ENCODE measurements at places on chromosomes 5 and 9.

- H3K27ac ChIP-seq: no peak overlapping the region
- H3K36me3 ChIP-seq: no peaks in the 10 kb centered on the region
- H3K27me3 ChIP-seq: no peaks in the 10 kb centered on the region
- no peaks in the 10 kb centered on the region for H3K4me1 ChIP-seq
Observed at GRCh38 chr5:89922161-89922560, 487.4 kb downstream of the CETN3 start.

DNA sequence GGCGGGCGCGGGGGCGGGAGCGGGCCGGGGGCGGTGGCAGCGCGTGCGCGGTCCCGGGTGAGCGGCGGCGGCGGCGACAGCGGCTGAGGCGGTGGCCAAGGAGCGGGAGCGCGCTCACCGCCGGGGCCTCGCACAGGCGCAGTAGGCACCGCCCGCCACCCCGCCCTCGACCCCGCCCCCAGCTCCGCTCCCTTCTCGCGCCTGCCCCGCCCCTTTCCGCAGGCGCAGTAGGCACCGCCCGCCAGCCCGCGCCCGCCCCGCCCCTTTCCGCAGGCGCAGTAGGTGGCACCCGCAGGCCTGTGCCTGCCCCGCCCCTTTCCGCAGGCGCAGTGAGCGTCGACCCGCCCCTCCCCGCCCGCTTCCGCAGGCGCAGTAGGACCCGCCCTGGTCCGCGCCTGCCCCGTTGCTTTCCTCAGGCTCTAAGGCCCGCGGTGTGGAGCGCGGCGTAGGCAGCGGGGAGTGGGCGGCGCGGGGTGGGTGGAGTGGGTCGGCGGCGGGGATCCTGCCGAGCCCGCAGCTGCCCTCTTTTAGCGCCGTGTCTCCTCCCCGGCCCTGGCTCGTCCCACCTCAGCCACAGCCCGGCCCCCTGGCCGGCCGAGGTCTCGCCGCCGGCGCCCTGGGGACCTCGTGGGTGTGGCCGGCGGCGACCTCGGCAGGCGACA is at the start of gene CAMSAP1:
Gene CAMSAP1, minus strand, starts transcription at position 116 of the 662 bp plus-strand sequence. CDS start 387 bp downstream, outside the sequence.
- H3K4me1 ChIP-seq: no peaks in the 10 kb centered on the region
- peak; percentile 94 for DNase-seq
- no peaks in the 10 kb centered on the region for H3K27me3 ChIP-seq
- H3K4me3 ChIP-seq: peak within 1 kb of the TSS; percentile 92
- peaks cover 39% of the 10 kb centered on the region for H3K36me3 ChIP-seq

DNA sequence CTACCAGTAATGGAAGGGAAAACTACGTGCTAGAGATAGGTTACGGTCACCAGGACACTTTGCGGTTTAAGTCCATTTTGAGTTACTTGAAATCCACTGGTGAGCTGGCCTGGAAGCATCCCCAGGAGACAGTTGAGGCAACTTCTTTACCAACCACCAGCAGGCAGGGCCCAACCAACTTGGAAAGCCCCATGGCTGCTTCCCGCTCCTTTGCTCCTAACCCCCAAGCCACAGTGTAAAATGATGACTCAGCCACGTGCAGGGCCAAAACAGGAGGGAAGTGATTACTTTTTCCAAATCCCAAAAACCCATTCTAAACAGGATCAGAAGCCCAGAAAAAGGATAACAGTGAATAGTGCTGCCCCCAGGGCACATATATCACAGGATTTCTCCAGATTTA is 87.4 kb downstream of the PAX5 start:
- DNase-seq: no peak
- H3K4me1 ChIP-seq: peaks cover 3% of the 10 kb centered on the region
- no peaks in the 10 kb centered on the region for H3K36me3 ChIP-seq
- no peaks in the 10 kb centered on the region for H3K27me3 ChIP-seq
- H3K4me3 ChIP-seq: no peak overlapping the region
- no peak overlapping the region for H3K27ac ChIP-seq

DNA sequence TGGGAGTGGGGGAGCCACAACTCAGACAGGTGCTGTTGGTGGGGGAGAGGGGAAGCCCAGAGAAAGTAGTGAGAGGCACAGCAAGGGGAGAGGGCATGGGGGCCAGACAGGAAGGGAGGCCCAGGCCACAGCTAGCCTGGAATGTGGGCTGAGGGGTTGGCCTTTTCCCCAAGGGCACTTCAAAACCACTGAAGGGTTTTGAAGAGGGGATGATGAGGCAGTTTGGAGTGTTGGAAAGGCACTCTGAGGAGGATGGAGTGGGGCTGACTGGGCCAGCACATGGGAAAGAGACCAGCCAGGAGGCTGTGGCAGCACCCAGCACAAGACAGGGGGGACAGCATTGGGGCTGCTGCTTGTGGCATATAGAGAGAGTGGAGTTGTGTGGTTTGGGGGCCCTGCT is 3.8 kb downstream of the PSD2 start:
- no peaks in the 10 kb centered on the region for H3K4me1 ChIP-seq
- no peaks in the 10 kb centered on the region for H3K36me3 ChIP-seq
- H3K4me3 ChIP-seq: no peak overlapping the region
- peaks cover 29% of the 10 kb centered on the region for H3K27me3 ChIP-seq
- H3K27ac ChIP-seq: no peak overlapping the region

DNA sequence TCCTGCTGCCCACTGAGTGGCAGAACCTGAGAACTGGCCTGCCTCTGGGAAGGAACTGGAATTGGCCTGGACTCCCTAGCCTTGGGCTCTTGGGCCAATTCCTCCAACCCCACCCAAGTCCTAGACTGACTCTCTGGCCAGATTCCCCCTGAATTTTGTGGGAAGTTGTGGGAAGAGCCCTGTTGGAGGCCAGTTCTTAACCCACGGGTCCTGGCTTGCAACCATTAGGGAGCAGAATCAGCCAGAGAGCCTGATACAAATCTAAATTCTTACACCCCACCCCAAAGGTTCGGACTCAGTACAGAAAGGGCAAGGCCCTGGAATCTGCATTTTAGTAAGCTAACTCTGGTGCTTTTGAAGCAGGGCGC is 125.3 kb upstream of the SLC25A48 start:
- H3K4me3 ChIP-seq: no peak overlapping the region
- H3K27ac ChIP-seq: no peak overlapping the region
- H3K36me3 ChIP-seq: no peaks in the 10 kb centered on the region
- DNase-seq: peak; percentile 3
- no peaks in the 10 kb centered on the region for H3K4me1 ChIP-seq

DNA sequence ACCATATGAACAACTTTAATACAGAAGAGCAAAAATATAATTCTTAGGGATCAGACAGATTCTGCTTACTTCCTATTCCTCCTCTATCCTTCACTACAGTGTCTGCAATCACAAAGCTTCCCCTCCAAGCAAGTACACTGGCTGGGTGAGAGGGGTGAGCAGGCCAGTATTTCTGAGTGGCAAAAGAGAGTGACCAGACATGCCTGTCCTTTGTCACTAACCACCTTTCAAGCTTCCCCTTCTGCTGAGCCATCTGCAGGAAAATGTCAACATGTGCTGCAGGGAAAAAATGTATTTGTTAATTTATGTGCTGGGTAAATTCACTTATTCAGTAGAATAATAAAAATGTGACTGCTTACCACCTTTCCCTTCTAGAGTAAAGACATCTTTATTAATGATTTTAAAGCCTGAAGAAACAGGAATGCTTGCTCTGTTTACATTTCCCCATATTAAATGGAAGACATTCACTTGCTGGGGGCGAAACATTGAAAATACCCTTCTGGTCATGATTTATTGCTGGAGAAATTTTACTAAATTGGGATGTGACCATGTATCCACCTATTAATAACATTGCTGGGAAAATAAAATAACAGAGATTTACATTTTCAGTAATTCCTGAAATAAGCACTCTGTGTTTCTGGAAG is 84.9 kb downstream of the SPOCK1 start:
- no peaks in the 10 kb centered on the region for H3K27me3 ChIP-seq
- H3K4me3 ChIP-seq: no peak overlapping the region
- no peak overlapping the region for H3K27ac ChIP-seq
- no peak for DNase-seq
- H3K4me1 ChIP-seq: no peaks in the 10 kb centered on the region

GRCh38 chr5:40601198-40601868 is 78.4 kb upstream of the PTGER4 start:
- H3K4me3 ChIP-seq: no peak overlapping the region
- no peaks in the 10 kb centered on the region for H3K36me3 ChIP-seq
- H3K4me1 ChIP-seq: no peaks in the 10 kb centered on the region
- H3K27me3 ChIP-seq: no peaks in the 10 kb centered on the region

GRCh38 chr5:41182666-41183065 is 30.7 kb downstream of the C6 start:
- no peaks in the 10 kb centered on the region for H3K4me1 ChIP-seq
- H3K4me3 ChIP-seq: no peak overlapping the region
- no peaks in the 10 kb centered on the region for H3K36me3 ChIP-seq
- H3K27me3 ChIP-seq: no peaks in the 10 kb centered on the region

GRCh38 chr5:5592541-5592940 is 170.1 kb downstream of the ICE1 start:
- DNase-seq: no peak
- H3K36me3 ChIP-seq: peaks cover 4% of the 10 kb centered on the region
- no peak overlapping the region for H3K4me3 ChIP-seq
- no peak overlapping the region for H3K27ac ChIP-seq

DNA sequence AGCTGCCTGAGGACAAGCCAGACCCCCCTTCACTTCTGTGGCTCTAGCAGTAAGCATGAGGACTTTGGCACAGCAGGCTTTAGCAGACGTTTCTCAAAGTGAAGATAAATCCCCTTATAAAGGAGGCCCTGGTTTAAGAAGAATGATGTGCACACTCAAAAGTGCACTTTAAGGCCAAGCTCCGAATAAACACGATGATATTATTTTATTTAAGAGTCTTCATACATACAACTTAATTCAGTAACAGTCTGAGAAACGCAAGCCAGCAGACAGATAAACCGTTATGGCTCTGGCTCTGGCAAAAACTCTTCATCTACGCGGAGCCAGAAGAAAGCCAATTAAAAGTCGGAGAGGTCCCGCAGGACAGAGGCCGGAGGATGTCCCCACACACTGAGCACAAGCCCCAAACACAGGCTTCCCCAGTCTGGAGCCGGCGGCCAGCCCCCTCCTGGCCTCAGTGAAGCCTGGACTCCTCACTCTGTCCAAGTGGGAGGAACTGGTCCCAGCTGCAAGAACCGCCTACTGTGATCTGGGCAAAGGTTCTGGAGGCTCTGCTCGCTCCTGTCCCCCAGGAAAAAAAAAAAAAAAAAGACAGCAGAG is 44.6 kb downstream of the ADAMTS2 start:
- no peak for DNase-seq
- no peaks in the 10 kb centered on the region for H3K36me3 ChIP-seq
- no peaks in the 10 kb centered on the region for H3K4me1 ChIP-seq
- no peak overlapping the region for H3K27ac ChIP-seq
- H3K4me3 ChIP-seq: no peak overlapping the region

GRCh38 chr5:124738681-124739633 is 7.5 kb downstream of the ZNF608 start:
- no peak overlapping the region for H3K27ac ChIP-seq
- H3K36me3 ChIP-seq: no peaks in the 10 kb centered on the region
- peak; percentile 79 for DNase-seq
- H3K4me3 ChIP-seq: peak overlapping the region; percentile 29
- no peaks in the 10 kb centered on the region for H3K27me3 ChIP-seq

DNA sequence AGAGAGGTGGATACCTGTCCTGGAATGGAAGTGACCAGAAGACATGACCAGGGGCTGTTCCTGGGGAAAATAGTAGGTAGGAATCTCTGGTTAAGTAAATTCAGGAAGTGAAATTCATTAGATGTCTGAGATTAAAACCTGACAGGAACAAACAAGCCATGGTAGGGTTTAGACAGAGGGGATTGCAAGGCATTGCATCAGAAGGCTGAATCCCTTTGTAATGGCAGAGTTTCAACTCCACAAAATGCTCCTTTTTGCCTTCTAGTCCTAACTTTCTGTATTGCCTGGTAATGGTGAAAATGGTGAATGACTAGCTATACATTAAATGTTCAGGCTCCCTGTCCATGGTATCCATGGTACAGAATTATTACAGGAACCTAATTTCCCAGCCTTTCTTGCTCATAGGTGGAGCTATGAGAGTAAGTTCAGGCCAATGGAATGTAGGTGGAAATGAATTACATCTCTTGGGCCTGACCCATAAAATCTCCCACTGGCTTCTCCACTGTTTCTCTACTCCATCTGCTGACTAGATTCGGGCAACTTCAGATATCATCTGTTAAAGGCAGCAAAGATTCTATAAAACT is 113.4 kb upstream of the CNTLN start:
- H3K36me3 ChIP-seq: no peaks in the 10 kb centered on the region
- no peak for DNase-seq
- 0 out of 2 replicates have a peak, but pooled peaks cover 2% of the 10 kb centered on the region for H3K4me1 ChIP-seq
- no peak overlapping the region for H3K4me3 ChIP-seq
- H3K27me3 ChIP-seq: no peaks in the 10 kb centered on the region

GRCh38 chr5:169637085-169637548 is at the start of gene DOCK2:
Gene DOCK2 (plus strand): TSS chr5:169637275. CDS start chr5:169637327, 52 bp downstream.
- no peaks in the 10 kb centered on the region for H3K27me3 ChIP-seq
- peak; percentile 50 for DNase-seq
- peaks cover 12% of the 10 kb centered on the region for H3K36me3 ChIP-seq
- H3K27ac ChIP-seq: no peak within 1 kb of the TSS

DNA sequence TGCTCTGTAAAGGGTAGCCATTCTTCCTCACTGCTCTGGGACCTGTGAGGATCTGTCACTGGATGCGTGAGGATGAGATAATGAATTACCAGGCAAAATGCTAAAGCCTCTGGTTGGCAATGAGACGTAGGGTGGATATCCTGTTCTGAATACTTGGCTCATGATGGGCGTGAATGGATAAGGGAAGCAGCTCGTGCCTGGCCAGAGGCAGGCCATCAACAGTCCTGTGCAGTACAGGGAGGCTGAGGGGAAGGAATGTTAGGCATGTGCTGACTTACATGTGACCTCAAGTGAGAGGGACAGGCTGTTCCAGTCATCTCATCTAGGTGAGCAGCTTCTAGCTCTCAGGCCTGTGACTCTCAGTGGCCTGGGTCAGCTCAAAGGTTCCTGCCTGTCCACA is 172.8 kb downstream of the CARTPT start:
- H3K4me1 ChIP-seq: no peaks in the 10 kb centered on the region
- H3K4me3 ChIP-seq: no peak overlapping the region
- no peaks in the 10 kb centered on the region for H3K36me3 ChIP-seq

Data from H9 (cell line).